ENCODE measurements at places on chromosomes 4 and X.
A peak's percentile ranks its signal among the peaks of the same experiment; 100 is the strongest.

DNA sequence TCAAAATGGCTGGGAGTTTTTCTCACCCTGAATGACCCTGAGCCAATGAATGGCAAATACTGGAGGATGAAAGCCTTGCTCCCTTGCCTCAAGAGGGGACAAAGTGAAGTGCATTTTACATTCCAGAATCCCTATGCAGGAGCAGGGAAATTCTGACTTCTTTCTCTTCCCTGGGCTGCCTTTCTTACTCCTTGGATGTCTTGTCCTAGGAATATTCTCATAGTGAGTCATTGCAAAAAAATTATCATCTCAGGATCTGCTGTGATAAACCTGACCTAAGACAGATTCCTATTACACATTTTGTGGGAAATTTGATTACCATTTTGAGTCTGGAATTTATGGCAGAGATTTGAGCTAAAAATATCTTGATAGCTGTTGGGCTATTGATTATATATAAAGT, 199.9 kb downstream of the TMA16 start:
- DNase-seq = peak; percentile 89

- DNase-seq = peak; percentile 92
Observed at GRCh38 chr4:112270640-112271421, 14.9 kb downstream of the TIFA start.

- DNase-seq = peak; percentile 7
Observed at GRCh38 chr4:112973750-112974251, 75.7 kb upstream of the ANK2 start.

DNA sequence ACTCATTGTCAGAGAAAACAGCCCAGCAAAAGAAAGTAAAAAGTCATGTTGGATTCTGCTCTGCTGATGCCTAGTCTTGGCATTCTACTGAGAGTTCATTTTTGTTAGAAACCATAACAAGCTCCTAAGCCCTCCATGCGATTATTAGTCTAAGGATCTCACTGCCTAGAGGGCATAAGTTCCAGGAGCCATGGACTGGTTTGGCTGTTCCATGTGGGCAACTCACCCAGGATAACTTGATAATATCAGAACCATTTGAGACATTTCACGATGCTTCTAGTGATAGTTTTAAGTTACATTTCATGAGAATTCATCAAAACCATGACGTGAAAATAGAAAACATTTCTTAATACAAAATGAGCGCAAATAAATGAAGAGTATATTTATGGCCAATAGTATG, 376.8 kb upstream of the GALNT7 start:
- DNase-seq = no peak

DNA sequence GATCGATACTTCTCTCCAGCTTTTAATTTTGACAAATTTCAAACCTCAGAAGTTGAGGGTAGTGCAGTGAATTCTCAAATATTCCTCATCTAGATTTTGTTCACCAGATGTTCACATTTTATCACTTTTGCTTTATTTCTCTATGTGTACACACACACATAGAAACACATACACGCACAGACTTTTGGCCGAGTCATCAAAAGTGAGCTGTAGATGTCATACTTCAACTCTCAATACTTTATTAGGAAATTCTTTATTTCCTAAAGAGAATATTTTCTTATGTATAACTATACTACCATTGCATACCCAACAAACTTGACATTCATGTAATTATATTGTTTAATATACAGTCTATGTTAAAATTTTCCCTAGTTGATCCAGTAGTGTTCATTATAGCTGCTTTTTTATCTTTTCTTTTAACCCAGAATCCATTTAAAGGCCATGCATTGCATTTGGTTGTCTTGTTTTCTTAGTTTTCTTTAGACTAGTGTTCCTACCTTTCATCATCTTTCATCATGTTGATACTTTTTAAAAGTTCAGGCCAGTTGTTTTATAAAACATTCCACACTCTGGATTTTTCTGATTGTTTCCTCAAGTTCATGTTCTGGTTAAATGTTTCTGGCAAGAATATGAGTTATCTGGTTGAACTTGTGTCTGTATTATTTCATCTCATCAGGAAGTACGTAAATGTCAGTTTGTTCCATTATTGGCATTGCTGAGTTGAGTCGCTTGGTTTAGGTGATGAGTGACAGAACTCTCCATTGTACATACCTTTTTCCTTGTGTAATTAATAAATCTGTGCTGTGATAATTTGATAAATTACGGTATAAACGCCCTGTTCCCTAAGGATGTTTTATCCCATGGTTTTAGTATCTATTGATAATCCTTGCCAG, 94.1 kb upstream of the TLR2 start:
- peak; percentile 29 for DNase-seq

- no peak for DNase-seq
Observed at GRCh38 chrX:81791086-81791485, 589.2 kb downstream of the SH3BGRL start.

- DNase-seq = peak; percentile 45
Observed at GRCh38 chr4:176498617-176499256, 179.0 kb downstream of the SPCS3 start.

DNA sequence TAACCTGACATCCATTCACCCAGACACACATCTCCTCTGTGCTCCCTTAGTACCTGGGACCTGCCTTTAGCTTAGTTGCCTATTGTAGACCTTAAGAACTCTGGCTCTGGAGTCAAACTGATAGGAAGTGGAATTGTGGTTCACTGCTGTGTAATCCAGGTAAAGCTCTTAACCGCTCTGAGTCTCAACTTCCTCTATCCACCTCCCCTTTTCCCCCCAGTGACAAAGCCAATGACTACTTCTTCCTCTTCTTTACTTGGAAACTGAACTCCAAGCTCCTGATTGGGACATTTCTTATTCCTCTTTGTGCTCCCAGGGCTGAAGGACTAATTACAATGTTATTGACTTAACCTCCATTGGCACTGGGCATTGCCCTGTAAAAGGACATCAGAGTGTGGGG, 94.1 kb downstream of the DRD5 start:
- DNase-seq = no peak

DNA sequence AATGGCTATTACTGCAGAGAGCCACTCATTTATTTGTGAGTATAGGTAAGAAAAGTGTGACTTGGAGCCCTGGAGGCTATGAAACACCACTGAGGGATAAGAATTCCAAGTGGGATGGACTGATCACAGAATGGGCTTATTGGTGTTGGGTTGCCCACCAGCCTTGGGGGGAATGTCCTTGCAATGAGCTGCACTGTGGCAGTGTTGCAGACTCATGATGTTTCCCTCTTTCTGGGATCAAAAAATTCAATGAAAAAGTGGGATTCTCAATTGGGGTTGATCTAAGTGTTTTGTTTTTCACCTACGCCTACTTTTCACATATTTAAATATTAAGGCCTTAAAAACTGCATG, 1024.5 kb upstream of the PCDH10 start:
- DNase-seq = no peak

GRCh38 chr4:25504932-25505636, 128.0 kb downstream of the ANAPC4 start:
- no peak for DNase-seq

GRCh38 chr4:34619531-34620162, 1624.7 kb downstream of the ARAP2 start:
- peak; percentile 50 for DNase-seq

GRCh38 chrX:39499996-39500395, 597.8 kb downstream of the BCOR start:
- DNase-seq = peak; percentile 69

- DNase-seq = no peak
Observed at GRCh38 chrX:431056-431455, 44.3 kb upstream of the PPP2R3B start.

All from fibroblast of upper back skin (primary cell).